Ovary (tissue), 10 donors: ENCODE measurements at places on chromosomes 3 and 15. TPM values are rescaled to one million over a fixed set of nuclear protein-coding genes. Genes with fewer than 3 reads are reported as not detected.

DNA sequence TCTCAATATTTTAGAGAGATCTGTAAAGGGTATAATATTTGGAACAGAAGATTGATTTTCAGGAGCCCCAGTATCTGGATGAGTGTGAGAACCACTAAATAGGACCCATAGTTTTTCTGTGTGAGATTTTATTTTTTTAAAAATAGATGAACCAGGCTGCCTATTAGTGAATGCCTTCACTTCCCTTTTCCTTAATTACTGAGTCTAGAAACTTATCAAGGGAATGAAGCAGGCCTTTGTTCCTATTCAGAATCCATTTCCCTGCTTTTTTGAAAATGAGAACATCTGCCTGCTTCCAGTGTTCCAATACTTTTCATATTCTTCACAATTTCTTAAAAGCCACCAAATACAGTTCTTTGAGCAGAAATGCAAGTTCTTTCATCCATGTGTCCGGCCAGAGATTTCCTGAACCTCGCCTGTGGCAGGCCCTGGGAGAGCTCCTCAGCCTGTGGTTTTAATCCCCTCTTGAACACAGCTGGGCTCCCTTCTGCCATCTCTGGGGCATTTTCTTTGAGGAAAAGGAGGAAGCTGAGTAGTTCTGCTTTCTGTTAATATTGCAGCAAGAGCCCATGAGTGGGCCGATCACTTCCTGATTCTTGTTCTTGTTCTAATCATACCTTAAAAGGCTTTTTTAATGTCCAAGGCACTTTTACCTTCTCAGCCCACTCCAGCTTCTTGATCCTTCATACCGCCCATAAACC is 4.7 kb downstream of the EHD4 start:
- H3K4me3 ChIP-seq: no peak overlapping the region
- peaks cover 4% of the 10 kb centered on the region for H3K4me1 ChIP-seq
- no peak overlapping the region for H3K27ac ChIP-seq
- H3K36me3 ChIP-seq: no peaks in the 10 kb centered on the region
- no peak for DNase-seq
- H3K27me3 ChIP-seq: no peaks in the 10 kb centered on the region

GRCh38 chr3:126837773-126838172 is 133.7 kb downstream of the CHCHD6 start:
- H3K27me3 ChIP-seq: no peaks in the 10 kb centered on the region
- DNase-seq: no peak
- no peak overlapping the region for H3K4me3 ChIP-seq
- H3K4me1 ChIP-seq: no peaks in the 10 kb centered on the region
- no peaks in the 10 kb centered on the region for H3K36me3 ChIP-seq

GRCh38 chr3:166285001-166285400 is 447.8 kb upstream of the BCHE start:
- H3K27ac ChIP-seq: no peak overlapping the region
- no peak for DNase-seq
- no peak overlapping the region for H3K4me3 ChIP-seq
- H3K36me3 ChIP-seq: no peaks in the 10 kb centered on the region
- no peaks in the 10 kb centered on the region for H3K4me1 ChIP-seq
- H3K27me3 ChIP-seq: no peaks in the 10 kb centered on the region

- DNase-seq: no peak
- no peak overlapping the region for H3K27ac ChIP-seq
- no peaks in the 10 kb centered on the region for H3K36me3 ChIP-seq
- no peaks in the 10 kb centered on the region for H3K4me1 ChIP-seq
These were observed 81.6 kb downstream of the LRRC49 start for GRCh38 chr15:70974004-70974832.

GRCh38 chr3:13937131-13937530 is 57.3 kb upstream of the WNT7A start:
- peaks cover 4% of the 10 kb centered on the region for H3K4me1 ChIP-seq
- H3K36me3 ChIP-seq: no peaks in the 10 kb centered on the region
- no peak for DNase-seq
- H3K27me3 ChIP-seq: no peaks in the 10 kb centered on the region
- H3K27ac ChIP-seq: no peak overlapping the region

GRCh38 chr15:48006031-48006511 is 114.7 kb upstream of the SLC24A5 start:
- no peak overlapping the region for H3K27ac ChIP-seq
- no peaks in the 10 kb centered on the region for H3K4me1 ChIP-seq
- no peaks in the 10 kb centered on the region for H3K27me3 ChIP-seq

- no peak overlapping the region for H3K4me3 ChIP-seq
- H3K36me3 ChIP-seq: no peaks in the 10 kb centered on the region
- H3K4me1 ChIP-seq: no peaks in the 10 kb centered on the region
- no peaks in the 10 kb centered on the region for H3K27me3 ChIP-seq
- H3K27ac ChIP-seq: no peak overlapping the region
These were observed 21.9 kb downstream of the ZFAND6 start for GRCh38 chr15:80081390-80081789.

- H3K36me3 ChIP-seq: no peaks in the 10 kb centered on the region
- DNase-seq: no peak
- H3K27ac ChIP-seq: no peak overlapping the region
- H3K27me3 ChIP-seq: no peaks in the 10 kb centered on the region
- no peak overlapping the region for H3K4me3 ChIP-seq
These were observed 357.7 kb downstream of the OTOL1 start for GRCh38 chr3:161854232-161854771.

DNA sequence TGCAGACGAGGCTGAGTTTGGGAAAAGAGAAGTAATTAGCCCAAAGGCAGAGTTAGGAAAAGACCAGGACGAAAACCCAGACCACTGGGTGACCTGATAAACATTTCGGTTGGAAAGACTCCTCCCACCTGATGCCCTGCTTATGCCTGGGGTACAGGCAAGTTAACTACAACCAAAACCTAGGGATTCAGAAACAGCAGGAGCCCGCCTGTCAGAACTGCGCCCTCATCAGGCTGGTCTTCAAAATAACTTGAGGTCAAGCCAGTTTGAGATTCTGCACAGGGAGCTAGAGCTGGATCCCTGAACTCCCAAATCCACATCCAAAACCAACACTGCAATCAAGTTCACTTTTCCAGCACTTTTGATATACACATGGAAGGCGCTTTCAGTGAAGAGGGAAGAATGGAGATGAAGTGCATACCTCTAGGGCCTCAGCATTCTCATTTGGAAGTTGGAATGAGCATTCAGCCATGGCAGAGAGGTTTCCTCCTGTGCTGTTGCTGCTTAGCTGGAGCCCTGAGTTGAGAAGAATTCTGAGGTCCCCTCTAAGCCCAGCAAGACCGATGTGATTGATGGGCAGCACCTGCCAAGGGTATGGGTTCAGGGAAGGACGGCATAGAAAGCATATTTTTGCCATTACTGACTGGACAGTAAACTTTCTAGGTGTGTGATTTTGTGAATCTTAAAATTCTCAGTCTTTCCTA is 11.6 kb downstream of the TSEN2 start:
- no peak overlapping the region for H3K4me3 ChIP-seq
- no peaks in the 10 kb centered on the region for H3K4me1 ChIP-seq

DNA sequence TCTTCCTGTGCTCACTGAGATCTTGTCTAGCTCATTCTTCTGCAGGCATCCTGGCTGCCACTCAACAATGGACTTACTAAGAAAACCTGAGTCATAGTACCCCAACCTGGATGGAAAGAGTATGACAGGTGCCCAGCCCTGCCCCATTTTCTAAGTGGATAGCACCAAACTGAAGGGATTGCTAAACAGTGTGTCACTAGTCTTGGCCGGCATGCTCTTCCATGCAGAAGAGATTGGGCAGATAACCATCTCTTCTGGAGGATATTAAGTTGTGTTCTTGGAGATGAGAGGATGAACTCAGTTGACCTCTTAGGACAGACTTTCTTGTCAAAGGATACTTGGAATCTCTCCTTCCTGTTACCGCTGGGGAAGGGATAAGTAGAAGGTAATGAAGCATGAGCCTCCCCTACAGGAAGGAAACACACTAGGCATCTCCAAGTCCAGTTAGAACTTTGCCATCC is 797.5 kb downstream of the AGBL1 start:
- no peaks in the 10 kb centered on the region for H3K36me3 ChIP-seq
- no peaks in the 10 kb centered on the region for H3K27me3 ChIP-seq
- no peak for DNase-seq
- H3K4me1 ChIP-seq: no peaks in the 10 kb centered on the region

DNA sequence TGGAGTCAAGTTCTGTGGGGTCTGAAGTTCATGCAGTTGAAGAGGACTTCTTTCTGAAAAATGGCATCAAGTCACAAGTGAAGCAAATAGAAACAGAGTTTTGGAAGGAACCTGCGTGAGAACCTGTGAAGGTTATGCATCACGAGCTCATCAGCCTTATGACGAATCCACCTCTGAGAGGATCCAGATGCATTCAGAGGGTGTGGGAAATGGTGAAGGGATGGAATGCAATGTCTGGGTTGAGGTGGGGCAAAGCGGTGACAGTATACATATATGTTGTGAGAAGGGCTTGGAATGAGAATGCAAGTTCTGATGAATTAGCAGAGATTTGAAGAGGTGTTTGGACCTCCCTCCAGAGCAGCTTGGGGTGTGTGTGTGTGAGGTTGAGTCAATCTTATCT is 382.1 kb upstream of the TBL1XR1 start:
- H3K27ac ChIP-seq: no peak overlapping the region
- no peaks in the 10 kb centered on the region for H3K36me3 ChIP-seq
- H3K4me1 ChIP-seq: no peaks in the 10 kb centered on the region
- H3K4me3 ChIP-seq: no peak overlapping the region
- DNase-seq: no peak

- no peak overlapping the region for H3K4me3 ChIP-seq
- no peak for DNase-seq
- no peaks in the 10 kb centered on the region for H3K27me3 ChIP-seq
- H3K36me3 ChIP-seq: no peaks in the 10 kb centered on the region
- no peak overlapping the region for H3K27ac ChIP-seq
- H3K4me1 ChIP-seq: no peaks in the 10 kb centered on the region
These were observed 28.5 kb downstream of the RTP4 start for GRCh38 chr3:187396661-187397060.

- DNase-seq: no peak
- no peaks in the 10 kb centered on the region for H3K27me3 ChIP-seq
- no peak overlapping the region for H3K27ac ChIP-seq
- no peaks in the 10 kb centered on the region for H3K36me3 ChIP-seq
- no peak overlapping the region for H3K4me3 ChIP-seq
- H3K4me1 ChIP-seq: peaks cover 4% of the 10 kb centered on the region
These were observed 118.9 kb upstream of the IGF1R start for GRCh38 chr15:98529205-98530145.

DNA sequence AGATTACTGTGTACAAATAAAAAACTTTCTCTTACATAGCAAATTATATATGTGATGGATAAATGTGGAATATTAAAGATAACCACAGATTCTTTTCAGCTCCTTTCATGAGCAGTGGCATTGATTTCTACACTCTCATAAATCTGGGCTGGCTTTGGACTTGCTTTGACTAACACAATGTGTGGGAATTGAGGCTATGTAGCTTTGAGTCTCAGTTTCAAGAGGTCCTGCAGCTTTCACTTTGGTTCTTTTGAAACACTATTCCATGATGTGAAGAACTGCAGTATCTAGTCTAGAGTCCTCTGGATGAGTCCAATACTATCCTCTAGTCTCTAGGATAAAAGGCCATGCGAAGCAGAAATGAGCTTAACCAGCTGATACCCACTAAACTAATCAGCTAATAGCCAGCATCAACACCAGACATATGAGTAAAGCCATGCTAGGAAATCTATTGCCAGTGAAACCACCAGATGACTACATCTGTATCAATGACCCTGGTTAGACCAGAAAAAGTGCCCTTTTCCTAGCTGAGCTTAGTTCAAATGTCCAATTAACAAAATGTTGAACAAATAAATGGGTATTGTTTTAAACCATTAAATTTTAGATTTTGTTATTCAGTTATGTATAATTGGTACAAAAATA is 274.9 kb upstream of the ZPLD1 start:
- no peak overlapping the region for H3K27ac ChIP-seq
- no peaks in the 10 kb centered on the region for H3K36me3 ChIP-seq
- no peaks in the 10 kb centered on the region for H3K27me3 ChIP-seq
- H3K4me3 ChIP-seq: no peak overlapping the region

The ADAMTSL3 gene
- total RNA-seq: 3.7 TPM

The SLC28A2 gene
- not detected for total RNA-seq

The EIF4G1 gene
- total RNA-seq: 206 TPM

The FGF7 gene
- 71.8 TPM for total RNA-seq

The FBXW12 gene
- not detected for total RNA-seq
